Upper lobe of right lung (tissue), 1 donor: ENCODE measurements at places on chromosomes 6 and 20.

GRCh38 chr6:51841626-51842025 is 245.8 kb downstream of the PKHD1 start:
- DNase-seq = no peak

DNA sequence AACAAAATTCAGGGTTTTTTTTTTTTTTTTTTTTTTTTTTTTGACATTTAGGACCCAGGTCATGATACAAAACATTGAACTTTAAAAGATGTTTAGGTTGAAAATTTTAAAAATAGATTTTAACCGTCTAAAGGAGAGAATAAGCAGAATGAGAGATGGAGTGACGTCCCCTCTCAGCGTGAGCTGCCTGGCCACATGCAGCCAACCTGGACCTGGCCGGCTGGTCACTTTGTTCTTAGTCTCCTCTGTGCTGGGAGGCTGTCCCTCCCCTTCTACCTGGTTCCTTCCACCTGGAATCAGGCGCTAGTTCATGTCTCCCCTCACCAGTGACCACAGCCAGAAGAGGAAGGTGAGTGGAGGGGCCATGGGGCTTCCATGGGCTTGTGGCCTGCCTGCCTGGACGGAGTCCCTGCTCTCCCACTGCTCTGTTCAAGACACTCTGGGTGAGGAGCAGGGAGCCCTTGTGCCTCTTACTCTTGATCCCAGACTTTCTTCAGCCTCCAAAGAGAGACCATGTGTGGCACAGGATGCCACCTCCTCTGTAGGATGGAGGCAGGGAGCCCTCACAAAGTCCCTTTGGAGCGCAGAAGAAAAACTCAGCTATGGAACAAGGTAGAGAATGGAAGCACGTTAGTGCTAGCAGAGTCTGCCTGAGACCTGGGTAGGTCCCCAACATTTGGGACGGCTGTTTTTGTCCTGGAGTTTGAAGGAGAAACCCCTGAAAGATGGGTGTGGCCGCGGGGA is 31.7 kb downstream of the IRF4 start:
- DNase-seq = no peak

GRCh38 chr6:104639668-104640067 is 220.1 kb downstream of the HACE1 start:
- no peak for DNase-seq

DNA sequence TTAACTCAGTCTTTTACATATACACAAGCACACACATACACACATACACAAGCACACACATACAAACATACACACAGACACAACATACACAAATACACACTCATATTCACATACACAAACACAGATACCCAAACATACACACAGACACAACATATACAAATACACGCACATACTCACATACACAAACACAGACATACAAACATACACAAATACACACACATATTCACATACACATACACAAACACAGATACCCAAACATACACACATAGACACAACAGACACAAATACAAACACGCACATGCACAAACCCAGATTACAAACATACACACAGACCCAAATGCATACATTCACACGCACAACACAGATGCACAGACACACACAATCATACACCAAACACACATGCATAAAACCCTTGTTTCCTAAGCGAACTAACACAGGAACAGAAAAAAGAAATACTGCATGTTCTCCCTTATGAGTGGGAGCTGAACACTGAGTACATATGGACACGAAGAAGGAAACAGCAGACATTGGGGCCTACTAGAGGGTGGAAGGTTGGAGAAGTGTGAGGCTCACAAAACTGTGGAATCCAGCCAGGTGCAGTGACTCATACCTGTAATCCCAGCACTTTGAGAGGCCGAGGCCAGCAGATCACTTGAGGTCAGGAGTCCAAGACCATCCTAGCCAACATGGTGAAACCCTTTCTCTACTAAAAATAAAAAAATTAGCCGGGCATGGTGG is 34.2 kb downstream of the PIM1 start:
- no peak for DNase-seq

DNA sequence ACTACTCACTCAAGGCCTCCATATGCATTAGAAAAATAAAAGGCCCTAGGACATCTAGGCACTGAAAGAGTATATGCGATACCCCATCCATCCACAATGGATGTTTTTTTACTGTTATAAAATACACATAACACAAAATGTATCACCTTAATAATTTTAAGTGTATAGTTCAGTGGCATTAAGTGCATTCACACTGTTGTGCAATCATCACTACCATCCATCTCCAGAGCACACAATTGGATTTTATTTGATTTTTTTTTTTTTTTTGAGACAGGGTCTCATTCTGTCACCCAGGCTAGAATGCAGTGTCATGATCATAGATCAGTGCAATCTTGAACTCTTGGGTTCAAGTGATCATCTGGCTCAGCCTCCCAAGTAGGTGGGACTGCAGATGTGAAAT is 2.8 kb downstream of the MDC1 start:
- DNase-seq = no peak

GRCh38 chr20:22003680-22004079 is 298.2 kb downstream of the PAX1 start:
- no peak for DNase-seq

DNA sequence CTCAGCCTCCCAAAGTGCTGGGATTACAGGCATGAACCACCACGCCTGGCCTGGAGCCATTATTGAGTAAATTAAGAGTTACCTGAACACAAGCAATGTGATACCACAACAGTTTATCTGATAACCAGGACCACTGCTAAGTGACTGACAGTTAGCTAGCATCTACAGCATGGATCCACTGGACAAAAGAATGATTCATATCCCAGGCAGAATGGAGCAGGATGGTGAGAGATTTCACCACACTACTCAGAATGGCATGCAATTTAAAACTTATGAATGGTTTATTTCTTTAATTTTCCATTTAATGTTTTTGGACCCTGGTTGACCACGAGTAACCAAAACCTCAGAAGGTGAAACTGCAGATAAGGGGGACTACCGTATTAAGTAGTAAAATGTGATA is 48.6 kb downstream of the RALGAPA2 start:
- no peak for DNase-seq

- peak; percentile 75 for DNase-seq
Observed at GRCh38 chr6:36984581-36985416, 1.2 kb downstream of the MTCH1 start.

DNA sequence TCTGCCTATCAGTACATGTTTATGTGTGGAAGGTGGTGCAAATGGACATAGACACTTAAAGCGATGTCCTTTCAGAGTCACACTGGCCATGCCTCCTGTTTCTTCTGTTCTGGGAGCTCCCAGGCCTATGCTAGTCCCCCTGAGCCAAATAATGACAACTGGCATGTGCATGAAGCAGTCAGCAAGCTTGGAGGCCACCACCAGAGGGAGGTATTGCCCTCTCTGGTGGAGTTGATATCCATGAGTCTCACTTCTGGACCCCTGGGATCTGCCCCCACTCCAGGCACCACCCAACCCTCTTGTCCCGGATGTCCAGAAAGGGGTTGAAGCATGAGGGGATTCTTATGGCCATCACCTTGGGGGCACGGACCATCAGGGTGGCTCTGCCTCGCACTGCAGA is 172.2 kb downstream of the AIG1 start:
- DNase-seq = no peak

DNA sequence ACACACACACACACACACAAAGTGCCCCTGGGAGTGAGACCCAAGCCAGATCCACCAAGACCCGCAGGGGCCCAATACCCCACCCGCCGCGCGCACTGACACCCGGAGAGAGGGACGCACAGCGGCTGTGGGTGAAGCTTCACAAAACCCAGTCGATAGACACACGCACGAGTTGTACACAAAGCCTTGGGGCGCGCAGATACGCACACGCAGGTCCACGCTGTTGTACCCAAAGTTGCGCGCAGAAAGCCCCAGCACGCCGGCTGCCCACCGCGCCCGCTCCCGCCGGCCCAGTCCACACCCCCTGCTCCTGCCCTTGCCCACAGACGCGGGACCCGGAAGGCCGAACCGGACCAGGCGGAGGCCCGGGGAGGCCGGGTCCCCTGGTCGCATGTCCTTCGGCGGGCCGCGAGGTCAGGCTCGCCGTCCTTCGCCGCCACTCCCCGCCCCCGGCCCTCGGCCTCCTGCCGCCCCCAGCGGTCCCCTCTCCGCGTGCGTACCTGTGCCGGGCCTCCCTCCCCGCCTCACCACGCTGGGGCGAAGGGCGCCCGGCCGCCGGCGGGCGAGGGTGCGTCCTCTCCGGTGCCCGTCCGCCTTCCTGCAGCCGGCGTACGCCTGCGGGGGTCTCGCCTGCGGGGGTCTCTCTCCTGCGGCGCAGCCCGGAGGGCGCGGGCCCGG is at the start of gene TMEM74B:
TSS of gene TMEM74B (minus strand) at position 344 of the 678 bp plus-strand sequence. CDS start 1,180 bp downstream, outside the sequence.
- no peak for DNase-seq

DNA sequence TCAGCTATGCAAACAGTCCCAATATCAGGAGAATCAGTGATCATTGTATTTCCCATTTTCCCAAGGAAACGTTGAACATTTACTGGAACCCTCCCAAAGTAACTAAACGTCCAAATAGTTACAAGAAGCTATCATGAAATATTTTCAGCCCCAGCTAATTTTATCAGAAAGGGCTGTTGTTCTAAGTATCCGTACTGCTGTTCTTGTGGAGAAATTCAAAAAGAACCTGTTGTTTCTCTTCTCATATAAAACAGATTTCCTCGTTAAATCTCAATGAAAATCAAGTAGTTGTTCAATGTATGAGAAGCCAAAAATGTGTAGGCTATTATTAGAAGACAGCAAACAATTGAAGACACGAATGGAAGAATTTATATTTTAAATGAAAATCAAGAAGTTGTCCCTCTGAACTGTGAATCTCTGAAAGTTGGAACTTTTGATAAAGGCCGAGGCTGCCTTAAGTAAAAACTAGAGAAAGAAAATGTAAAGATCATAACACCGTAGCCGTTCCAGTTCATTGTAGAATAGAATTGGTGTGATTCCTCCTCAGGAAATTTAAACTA is 107.7 kb downstream of the HFE start:
- DNase-seq = no peak

- no peak for DNase-seq
Observed at GRCh38 chr20:62133864-62134263, 9.3 kb downstream of the PSMA7 start.
